Lung microvascular endothelial cell (primary cell): ENCODE measurements at places on chromosomes 5 and 9.
A peak's percentile ranks its signal among the peaks of the same experiment; 100 is the strongest.

DNA sequence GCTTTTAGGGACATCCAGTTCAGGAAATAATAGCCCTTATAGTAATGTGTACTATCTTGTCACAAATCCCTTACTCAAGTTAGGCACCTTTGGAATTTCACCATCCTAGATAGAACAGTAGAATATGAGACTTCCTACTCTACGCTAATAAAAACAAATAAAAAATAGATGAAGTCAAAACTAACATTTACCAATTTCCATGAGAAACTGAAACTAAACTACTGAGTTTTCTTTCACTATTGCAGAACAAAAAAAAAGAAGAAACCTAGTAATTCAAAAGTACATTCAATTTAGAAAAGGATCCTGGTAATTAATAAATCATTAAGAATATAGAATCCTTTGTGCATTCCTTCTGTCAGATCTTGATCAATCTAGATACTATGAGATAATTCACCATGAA, 14.0 kb downstream of the STARD4 start:
- DNase-seq = peak; percentile 17

- no peak for DNase-seq
Measured at GRCh38 chr5:87665166-87665565, 252.4 kb upstream of the CCNH start.

DNA sequence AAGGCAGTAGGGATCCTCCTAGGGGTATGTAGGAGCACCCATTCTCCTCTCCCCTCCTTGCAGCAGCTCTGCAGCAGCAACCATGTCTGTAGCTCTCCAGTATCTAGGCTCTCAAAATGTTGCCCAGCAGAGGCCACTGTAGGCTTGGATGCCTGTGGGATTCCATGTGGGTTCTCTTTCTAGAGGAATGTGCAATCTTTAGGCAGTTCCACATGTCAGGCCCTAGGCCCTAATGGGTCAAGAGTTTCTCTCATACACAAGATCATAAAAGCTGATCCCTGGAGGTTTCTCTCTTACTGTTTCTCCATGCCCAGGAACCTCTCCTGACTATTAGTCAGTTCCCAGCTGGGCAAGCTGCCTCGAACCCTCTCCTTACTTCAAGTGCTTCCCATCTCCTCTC, 215.8 kb downstream of the FRMD3 start:
- DNase-seq = no peak

DNA sequence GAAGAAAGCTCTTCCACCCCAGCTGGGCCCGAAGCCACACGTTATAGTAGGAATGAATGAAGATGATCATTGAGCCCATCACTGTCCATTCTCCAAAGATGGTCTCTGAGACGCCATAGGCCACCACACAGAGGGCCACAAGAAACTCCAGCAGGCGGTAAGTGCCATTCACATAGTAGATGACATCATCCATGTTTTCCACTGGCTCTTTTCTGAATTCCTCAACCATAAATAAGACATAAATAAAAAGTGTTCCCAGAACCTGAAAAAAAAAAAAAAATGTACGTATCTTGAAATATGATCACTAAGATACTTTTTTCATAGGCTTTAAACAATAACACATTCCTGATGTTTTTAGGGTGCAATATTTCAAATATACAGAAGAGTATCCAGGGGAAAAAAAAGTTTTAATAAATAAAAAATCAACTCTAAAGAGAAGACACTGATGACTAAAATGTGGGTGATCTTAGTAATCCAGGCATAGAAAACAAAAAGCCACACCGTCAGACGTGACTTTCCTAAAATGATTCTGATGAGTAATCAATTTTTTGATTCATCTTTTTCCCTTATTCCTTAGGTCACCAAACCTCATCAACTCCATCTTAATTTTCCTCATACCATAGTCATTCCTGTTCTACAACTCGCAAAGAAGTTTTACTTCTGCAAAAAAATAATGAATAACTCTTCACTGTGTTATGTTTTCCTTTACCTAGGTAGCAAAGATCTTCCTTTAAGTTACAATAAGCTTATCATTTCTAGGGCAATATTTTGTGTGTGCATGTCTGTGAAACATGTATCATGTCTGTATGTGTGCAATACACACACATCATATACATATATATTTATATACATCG, 47.8 kb downstream of the RNF145 start:
- no peak for DNase-seq

- DNase-seq = no peak
Measured at GRCh38 chr9:135575995-135576631, 14.6 kb downstream of the PAEP start.

GRCh38 chr9:127142931-127143464, 20.6 kb upstream of the ANGPTL2 start:
- no peak for DNase-seq

- DNase-seq = peak; percentile 62
Measured at GRCh38 chr9:99445371-99445891, 223.3 kb downstream of the SEC61B start.

DNA sequence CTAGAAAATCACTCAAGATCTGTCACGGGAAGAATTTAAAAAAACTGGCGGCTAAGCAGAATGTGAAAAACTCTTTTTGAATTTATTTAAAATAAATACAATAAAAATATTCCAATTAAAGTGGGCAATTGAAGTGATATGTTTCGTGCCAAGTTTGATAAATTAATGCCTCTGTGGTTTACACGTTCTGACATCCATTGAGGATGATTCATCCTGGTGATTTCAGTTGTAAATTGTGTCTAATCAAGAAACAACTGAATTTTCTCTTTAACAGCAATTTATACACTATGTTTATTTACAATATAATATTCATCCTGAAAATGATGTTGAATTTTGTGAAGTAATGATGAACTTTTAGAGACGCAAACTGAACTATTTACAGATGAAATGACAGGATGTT, 21.0 kb upstream of the OSMR start:
- DNase-seq = peak; percentile 51

GRCh38 chr5:72448368-72448767, 58.8 kb downstream of the ZNF366 start:
- DNase-seq = no peak

DNA sequence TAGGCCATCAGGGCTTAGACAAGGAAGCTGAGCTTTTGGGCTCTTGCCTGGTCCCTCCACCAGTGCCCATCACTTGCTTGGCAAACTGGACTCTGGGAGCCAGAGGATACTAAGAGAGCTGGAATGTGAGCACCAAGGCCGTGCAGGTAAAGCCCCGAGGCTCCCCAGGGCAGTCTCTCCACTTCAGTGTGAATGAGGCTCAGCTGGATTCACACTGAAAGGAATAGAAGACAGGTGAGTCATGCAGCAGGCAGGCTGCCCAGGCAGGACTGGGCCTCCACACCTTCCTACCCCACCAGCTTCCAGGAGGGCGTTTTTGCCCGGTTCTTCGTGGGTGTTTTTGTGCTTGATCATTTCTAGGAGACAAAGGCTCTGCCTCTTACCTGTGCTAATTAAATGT, 7.3 kb upstream of the CTSV start:
- DNase-seq = no peak

DNA sequence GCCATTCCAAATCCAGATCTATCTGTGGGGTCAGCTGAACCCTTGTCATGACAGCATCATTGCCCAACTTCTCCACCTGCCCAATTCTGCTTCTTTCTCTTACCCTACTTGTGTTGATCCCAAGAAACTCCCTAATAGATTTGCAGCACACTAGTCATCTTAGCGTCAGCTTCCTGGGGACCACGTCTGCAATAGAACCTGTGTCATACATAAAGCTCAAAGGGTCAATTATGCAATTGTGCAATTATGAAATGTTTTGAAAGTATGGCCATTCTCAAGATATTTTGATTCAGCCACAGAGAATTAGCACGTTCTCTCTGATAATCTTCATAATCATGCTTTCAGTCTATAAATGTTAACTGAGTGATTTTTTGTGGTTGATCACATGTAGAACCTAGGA, 87.4 kb upstream of the PAPPA start:
- DNase-seq = no peak

GRCh38 chr5:61333321-61333953, 1.4 kb downstream of the ZSWIM6 start:
- peak; percentile 42 for DNase-seq

DNA sequence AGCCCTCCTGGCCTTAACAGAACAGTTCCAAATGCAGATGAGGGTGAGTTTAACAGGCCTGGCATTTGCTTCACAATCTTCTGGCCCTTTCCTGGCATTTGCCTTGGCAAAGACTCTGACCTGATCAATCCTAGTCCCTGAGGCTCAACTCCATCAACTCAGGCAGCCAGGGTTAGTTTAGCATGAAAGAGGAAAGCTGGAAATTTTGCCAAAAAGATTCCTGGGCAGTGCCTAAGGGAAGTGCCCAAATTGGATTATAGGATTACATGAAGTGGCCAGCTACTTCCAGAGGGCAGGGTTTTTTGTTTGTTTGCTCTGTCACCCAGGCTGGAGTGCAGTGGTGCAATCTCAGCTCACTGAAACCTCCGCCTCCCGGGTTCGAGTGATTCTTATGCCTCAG, 36.8 kb downstream of the PCDHAC2 start:
- no peak for DNase-seq

- DNase-seq = no peak
Measured at GRCh38 chr5:153352685-153353219, 137.7 kb upstream of the GRIA1 start.

DNA sequence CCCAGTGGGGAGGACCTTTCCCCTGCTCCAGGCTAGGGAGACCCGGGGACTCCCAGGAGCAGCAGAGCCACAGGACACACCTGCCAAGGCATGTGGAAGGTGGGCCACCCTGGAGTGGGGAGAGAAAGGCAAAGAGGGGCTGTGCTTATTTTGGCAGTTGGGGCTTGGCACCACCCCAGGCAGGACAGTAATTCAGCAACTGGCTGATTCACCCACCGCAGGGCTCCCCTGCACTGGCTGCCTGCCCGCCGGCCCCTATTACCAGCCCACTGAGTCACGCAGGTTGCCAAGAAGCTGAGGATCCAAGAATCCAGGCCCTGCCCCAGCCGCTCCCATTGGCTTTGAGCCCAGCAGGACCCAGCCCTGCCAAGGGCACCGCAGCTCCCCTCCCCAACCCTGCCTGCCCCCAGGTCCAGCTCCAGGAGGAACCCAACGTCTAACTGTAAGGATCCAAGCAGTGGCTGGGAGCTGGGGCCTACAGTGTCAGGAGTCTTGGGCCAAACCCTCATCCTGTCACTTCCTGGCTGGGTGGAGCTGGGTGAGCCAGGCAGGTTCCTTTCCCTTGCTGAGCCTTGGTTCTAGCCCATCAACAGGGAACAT, 14.2 kb upstream of the RALGDS start:
- DNase-seq = peak; percentile 87
